ENCODE measurements at places on chromosomes 1 and 21.

DNA sequence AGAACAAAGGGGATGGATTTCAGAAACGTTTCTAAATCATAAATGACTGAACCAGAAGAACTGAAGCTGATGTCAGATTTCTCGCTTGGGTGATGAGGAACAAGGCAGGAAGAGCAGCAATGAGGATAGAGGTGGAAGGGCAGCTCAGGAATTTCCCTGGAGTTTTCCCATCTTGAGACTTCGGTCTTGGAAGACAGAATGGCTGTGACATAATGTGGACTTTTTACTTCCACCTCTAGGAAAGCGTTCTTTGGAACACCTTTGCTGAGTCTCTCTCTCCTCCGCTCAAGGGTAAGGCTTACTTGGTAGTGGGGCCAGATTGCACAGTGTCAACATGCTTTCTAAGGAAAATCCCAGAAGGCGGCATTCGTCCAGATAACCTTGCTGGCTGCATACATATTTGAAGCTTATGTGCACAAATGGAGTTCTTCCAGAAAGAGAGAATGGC, 36.6 kb downstream of the DEGS1 start:
- peak; percentile 77 for DNase-seq

GRCh38 chr1:221891708-221892107, 149.8 kb upstream of the DUSP10 start:
- no peak for DNase-seq

DNA sequence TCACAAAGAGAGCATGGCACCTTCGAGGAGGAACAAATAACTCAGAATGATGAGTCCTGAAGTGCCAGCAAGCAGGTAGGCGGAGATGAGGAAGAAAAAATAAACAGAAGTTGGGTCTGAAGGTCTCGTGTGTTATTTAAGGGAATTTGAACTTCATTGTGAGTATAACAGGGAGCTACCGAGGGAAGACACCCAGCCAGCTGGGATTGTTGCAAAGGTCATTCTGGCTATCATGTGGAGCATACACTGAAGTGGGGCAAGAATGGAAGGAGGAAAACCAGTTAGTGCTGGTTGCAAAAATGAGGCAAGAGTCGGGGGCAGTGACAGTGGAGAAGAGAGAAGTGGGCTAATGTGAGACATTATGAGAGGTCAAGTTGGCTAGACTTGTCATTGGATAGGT, 53.6 kb upstream of the RAP1A start:
- peak; percentile 41 for DNase-seq

- no peak for DNase-seq
Observed at GRCh38 chr1:66571789-66572188, 37.8 kb downstream of the SGIP1 start.

DNA sequence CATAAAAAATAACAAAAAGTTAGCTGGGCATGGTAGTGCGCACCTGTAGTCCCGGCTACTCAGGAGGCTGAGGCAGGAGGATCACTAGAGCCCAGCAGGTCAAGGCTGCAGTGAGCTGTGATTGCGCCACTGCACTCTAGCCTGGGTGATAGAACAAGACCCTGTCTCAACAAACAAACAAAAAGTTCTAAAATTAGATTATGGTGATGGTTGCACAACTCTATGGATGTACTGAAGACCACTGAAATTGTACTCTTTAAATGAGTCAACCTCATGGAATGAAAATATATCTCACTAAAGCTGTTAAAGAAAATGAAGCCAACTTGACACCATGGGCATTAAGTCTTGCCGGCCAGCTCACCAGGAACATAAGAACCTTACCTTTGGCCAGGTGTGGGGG, 9.1 kb downstream of the MRAP start:
- no peak for DNase-seq

DNA sequence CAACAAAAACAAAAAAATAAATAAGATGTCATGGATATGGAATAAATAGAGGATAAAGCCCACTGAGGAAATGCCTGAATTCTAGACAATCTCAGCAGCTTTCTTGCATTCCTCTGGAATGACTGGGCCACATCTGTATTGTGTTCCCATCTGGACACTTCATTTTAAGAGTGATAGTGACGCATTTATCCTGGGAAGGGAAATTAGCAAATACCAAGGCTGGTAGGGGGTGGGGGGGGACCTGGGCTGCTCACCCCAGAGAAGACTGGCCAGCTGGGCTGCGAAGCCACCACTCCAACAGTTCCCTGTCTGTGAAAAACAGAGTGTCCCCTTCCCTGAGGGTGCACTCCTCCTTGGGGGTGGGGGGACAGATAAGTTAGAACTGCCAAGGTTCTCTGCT, 106.3 kb downstream of the HIVEP3 start:
- DNase-seq, result no peak

DNA sequence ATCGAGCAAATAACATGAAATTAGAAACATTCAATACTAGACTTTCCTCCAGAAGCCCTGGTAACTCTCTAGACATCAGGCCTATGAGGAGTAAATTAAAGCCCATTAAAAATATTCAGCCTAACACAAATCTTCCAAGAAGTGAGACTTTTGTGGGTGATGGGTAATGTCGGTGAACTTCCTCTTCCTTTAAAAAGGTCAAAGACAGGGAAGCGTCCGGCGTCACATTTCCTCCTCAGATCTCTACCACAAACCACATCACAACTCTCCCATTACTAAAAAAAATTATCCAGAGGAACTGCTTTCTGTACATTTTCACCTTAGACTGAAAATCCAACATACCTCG, 1.4 kb downstream of the EIF4G3 start:
- DNase-seq, result peak; percentile 74

- no peak for DNase-seq
Observed at GRCh38 chr1:77014073-77014788, 147.0 kb downstream of the ST6GALNAC5 start.

GRCh38 chr1:33709174-33709782, 154.6 kb upstream of the HMGB4 start:
- no peak for DNase-seq

GRCh38 chr1:70401974-70402373, 9.1 kb upstream of the CTH start:
- DNase-seq, result no peak

DNA sequence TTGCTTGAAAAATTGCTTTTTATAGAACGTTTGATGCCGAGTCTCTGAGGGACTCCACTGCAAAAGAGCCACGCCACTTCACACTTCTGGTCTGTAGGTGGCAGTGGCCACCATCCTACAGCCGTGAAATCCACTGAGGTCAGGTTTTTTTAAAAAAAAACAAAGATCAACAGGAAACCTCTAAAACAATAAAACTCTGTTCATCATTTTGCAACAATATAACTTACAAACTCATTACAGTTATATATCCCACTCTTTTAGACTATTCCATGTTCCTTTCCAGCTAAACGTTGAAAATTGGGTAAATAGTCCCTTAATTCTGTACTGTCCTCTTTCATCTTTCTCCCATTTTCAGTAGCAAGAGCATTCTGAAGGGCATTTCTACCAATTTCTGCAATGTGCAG, 64.6 kb upstream of the FMN2 start:
- DNase-seq, result peak; percentile 11

DNA sequence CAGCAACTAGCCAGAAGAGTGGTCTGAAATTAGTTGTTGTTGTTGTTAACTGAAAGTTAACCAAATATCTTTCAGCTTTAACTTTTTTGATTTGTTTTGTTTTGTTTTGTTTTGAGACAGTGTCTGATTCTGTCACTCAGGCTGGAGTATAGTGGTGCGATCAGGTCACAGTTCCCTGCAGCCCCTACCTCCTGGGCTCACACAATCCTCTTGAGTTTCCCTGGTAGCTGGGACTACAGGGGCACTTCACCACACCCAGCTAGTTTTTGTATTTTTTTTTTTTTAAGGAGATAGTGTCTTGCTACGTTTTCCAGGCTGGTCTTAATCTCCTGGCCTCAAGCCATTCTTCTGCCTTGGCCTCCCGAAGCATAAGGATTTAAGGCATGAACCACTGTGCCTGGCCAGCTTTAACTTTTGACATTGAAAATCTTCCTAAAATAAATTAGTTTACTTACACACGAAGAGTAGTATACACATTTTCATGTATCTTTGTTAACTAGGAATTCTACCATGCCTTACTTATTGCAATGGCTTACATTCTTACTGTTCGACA, 45.0 kb downstream of the GNG12 start:
- DNase-seq, result no peak

GRCh38 chr1:64135462-64136223, 67.8 kb upstream of the UBE2U start:
- DNase-seq, result no peak

- DNase-seq, result no peak
Observed at GRCh38 chr1:19441048-19441780, 44.1 kb downstream of the CAPZB start.

- no peak for DNase-seq
Observed at GRCh38 chr1:13888351-13888986, 188.5 kb downstream of the PRDM2 start.

- no peak for DNase-seq
Observed at GRCh38 chr1:220513834-220514233, 14.1 kb upstream of the MARK1 start.

DNA sequence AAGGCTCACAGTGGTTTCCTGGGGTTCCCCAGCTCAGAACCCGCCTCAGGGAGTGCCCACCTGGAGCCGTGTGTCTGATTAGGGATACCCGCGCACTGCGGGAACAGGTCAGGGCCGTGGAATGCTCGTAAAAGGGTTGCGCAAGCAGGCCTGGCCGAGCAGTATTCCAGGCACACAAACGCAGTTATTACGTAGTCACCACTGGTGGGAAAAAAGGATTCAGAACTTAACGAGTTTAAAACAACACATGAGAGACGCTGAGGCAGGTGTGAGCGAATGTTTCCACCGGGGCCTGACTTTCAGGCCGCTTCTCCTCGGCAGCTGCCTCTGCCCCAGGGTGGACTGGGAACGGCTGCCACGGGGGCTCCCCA, 18.2 kb downstream of the PLCH2 start:
- DNase-seq, result no peak

DNA sequence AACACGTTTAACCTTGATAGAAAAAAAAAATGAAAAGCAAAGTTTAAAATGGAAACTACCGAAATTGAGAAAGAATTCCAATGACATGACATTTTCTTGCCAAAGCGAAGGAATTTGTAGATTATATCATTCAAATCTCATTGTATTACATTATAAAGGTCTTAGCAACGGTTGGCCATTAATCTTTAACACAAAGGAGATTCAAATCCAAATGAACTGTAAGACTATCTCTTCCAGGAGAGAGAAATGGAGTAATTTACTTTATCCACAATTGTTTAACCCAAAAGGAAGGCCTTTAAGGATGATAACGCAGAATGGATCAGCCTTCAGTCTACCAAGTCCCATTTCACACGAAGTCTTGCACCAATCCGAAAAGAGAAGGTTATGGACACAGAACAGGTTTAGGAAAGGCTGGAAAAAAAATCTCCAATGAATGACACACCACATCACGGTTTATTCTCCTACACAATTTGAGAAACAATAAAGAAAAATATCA, 1.5 kb downstream of the ENAH start:
- DNase-seq, result no peak

DNA sequence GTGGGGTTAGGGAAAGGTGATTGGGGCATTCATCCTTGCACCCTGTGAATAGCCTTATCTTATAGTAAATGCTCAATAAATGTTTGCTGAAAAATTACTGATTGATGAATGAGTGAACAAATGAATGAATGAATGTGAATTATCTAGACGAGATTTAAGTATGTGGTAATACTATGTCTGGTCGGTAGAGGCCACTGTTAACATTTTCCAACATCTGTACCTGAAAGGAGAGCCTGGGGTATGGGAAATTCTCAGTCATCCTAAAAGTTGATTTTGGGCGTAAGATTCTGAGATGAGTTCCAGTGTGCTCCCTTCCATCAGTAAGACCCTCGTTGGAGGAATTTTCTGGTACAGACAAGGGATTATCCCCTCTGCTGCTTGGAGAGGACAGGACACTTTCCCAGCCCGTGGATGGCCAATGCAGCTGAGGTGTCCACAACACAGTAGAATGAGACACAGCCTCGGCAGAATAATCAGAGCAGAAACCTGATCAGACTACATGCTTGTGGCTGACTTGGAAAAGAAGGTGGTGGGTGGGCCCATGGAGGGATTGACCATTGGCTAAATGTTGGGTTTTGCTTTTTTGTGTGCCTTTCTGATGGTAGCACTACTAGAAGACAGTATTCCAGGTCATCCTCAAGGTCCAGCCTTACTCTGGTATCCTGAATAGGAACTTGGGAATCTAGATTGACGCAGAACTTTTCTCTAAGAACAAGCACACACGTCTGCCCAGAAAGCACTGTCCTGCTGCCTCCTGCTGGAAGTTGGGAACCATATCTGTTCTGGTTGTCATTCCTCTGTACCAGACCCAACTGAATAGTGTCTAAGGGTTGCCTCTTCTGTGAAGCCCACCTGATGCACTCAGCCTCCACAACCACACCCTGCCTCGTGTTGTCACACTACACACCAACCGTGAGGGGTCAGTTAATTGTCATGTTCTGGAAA, 262.0 kb downstream of the TNR start:
- no peak for DNase-seq

DNA sequence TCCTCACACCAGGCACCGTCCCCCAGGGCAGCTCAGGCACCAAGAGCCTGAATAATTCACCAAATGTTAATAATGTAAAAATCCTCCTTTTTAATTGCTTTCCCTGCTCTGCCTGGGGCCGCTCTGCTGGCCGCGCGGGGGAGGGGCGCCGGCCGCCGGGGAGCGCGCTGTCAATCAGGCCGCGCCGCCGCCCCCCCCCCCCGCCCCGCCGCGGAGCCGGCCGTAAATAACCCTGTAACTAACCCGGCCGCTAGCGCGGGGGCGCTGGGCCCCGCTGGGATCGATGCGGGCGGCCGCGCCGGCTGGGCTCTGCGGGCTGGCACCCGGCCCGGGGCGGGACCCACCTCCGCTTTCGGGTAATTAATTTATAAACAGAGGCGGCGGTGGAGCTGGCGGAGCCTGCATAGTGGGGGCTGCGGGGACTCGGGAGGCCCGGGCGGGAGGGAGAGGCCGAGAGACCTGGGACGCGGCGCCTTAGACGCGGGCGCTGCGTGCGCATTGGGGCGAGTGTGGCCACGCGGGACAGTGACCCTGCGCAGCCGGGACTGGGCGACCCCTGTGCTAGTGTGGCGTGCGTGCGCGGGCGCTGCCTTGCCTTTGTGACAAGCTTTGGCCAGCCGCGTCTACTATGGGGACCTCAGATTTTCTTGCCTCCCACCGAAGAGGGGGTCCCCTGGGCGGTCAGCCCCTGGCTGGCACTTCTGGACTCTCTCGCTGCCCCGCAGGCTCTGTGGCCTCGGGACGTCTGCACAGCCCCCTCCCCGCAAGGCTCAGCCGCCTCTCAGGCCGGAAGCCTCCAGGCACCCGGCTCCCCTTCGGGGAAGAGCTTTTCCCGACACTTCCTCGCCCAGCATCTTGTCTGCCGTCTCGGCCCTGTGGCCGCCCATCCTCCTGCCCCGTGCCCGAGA, 16.6 kb downstream of the SAMD11 start:
- DNase-seq, result no peak

GRCh38 chr1:93453911-93454310, 6.0 kb downstream of the FNBP1L start:
- DNase-seq, result no peak

- peak; percentile 42 for DNase-seq
Observed at GRCh38 chr1:44273560-44274350, 60.5 kb downstream of the DMAP1 start.

DNA sequence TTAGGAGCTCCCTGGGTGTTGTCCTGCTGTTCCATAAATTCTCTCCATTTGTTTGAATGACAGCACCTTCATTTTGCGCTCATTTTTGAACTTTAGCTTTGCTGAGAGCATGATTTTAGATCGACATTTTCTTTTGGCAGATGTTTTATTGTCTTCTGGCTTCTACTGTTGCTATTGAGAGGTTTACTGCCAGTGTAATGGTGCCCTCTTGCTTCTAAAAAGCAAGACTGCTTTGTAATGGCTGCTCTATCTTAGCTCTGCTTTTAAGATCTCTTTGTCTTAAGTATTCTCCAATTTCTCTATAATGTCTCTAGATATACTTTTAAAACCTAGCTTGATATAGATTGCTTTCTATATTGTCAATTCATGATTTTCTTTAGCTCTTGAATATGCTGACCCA, 27.8 kb downstream of the THEM4 start:
- DNase-seq, result no peak

Data from inflammatory macrophage treated with lipopolysaccharide for 1 hour (primary cell).